Activated CD4-positive, alpha-beta T cell treated with anti-CD3 and anti-CD28 coated beads for 36 hours (primary cell): ENCODE measurements at places on chromosomes 12 and 14. TPM values are rescaled to one million over a fixed set of nuclear protein-coding genes. Genes with fewer than 3 reads are reported as not detected.

GRCh38 chr12:111573476-111573875 lies 25.6 kb downstream of the ATXN2 start:
- peaks cover 14% of the 10 kb centered on the region for H3K4me1 ChIP-seq
- peaks cover 8% of the 10 kb centered on the region for H3K36me3 ChIP-seq
- H3K27me3 ChIP-seq = no peaks in the 10 kb centered on the region
- no peak for DNase-seq
- no peak overlapping the region for H3K27ac ChIP-seq

- no peak for DNase-seq
- H3K4me3 ChIP-seq = no peak overlapping the region
- no peaks in the 10 kb centered on the region for H3K4me1 ChIP-seq
- no peak overlapping the region for H3K27ac ChIP-seq
- H3K27me3 ChIP-seq = peaks cover 6% of the 10 kb centered on the region
Observed at GRCh38 chr14:59698793-59699192, 122.2 kb upstream of the CCDC175 start.

DNA sequence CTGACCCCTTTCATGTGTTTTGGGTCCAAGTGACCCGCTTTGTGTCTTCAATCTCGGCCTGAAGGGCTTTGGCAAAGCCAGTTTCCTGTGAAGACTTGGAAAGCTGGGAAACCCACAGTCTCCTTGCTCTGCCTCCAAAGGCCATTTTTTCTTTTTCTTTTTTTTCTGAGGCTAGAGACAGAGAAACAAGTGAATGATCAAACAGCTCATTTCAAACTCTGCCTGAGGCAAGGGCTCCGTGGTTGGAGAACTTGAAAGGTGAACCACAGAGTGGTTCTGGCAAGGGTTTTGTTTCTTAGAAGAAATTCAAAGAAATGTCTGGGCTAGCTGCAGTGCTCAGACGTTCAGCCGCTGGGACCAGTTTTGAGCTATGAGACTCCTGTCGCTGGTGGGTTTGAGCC lies 62.7 kb downstream of the ERH start:
- H3K36me3 ChIP-seq = no peaks in the 10 kb centered on the region
- H3K27ac ChIP-seq = no peak overlapping the region
- no peaks in the 10 kb centered on the region for H3K4me1 ChIP-seq
- H3K4me3 ChIP-seq = no peak overlapping the region
- no peaks in the 10 kb centered on the region for H3K27me3 ChIP-seq

- H3K36me3 ChIP-seq = no peaks in the 10 kb centered on the region
- H3K27me3 ChIP-seq = peaks cover 31% of the 10 kb centered on the region
- peaks cover 6% of the 10 kb centered on the region for H3K4me1 ChIP-seq
Observed at GRCh38 chr14:60487211-60487610, 1.3 kb upstream of the C14orf39 start.

DNA sequence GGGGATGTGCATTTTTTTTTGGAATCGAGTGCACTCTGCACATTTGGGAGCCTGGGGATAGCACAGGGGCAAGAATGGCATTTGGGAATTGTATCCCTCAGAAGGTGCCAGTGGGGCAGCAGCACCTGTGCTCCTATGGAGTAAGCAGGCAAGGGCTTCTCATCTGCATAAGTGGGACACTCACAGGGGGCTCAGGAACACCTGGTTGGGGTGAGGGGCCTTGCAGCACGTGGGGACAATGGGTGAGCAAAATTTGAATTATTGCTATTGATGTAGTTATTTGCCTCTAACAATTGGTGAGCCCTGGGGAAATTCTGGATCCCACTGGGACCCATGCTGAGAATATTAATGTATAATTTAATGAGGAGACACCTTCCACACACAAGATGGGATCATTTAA lies 274.2 kb downstream of the TTC6 start:
- DNase-seq = no peak
- peaks cover 2% of the 10 kb centered on the region for H3K4me1 ChIP-seq
- no peak overlapping the region for H3K4me3 ChIP-seq

DNA sequence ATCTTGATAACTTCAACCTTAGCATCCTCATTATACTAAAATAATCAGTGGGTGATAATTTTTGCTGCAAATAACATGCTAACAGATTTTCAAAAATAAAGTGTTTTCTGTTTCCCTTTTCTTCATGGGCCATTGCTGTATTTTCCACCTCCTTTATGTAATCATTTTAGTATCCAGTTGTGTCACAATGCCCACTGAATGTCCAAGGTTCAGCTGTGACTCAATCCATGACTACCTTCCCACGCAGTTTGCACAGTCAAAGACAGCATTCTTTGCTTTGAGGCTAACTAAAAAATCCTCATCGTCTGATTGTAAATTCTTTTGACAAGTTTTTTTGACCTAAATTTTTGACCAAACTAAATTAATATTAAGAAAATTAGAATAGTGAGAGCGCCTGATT lies 474.1 kb downstream of the FLRT2 start:
- peak; percentile 12 for DNase-seq
- H3K27me3 ChIP-seq = no peaks in the 10 kb centered on the region
- H3K36me3 ChIP-seq = no peaks in the 10 kb centered on the region
- no peaks in the 10 kb centered on the region for H3K4me1 ChIP-seq
- no peak overlapping the region for H3K27ac ChIP-seq
- no peak overlapping the region for H3K4me3 ChIP-seq

DNA sequence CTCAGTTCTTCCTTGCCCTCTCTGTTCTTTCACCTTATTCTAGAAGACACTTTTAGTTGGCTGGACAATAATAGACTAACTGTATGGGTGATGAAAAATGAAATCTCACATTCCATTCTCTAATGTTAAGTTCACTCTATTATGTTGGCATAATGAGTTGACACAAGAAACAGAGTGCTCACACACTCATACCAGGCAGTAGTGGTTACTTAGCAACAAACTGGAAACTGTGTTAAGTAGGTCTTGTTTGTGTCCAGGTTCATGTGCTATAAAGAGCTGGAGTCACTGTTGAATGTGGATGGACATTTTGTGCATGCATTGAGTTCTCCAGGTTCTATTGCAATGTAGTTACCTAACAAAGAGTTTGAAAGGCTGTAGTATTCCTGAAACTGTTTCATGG lies 16.9 kb upstream of the PPP4R4 start:
- H3K27ac ChIP-seq = no peak overlapping the region
- no peaks in the 10 kb centered on the region for H3K36me3 ChIP-seq
- H3K27me3 ChIP-seq = peaks cover 2% of the 10 kb centered on the region
- DNase-seq = no peak

DNA sequence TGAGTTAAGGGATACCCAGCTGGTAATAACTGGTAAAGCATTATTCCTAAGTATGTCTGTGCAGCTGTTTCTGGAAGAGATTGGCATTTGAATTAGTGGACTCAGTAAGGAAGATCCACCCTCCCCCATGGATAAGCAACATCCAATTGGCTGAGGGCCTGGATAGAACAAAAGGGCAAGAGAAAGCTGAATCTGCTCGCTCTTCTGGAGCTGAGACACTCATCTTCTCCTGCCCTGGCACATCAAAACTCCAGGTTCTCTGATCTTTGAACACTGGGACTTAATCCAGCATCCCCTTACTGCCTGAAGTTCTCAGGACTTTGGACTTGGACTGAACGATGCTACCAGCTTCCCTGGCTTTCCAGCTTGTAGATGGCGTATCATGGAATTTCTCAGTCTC lies 63.1 kb upstream of the CNOT2 start:
- DNase-seq = no peak
- no peaks in the 10 kb centered on the region for H3K4me1 ChIP-seq
- H3K36me3 ChIP-seq = no peaks in the 10 kb centered on the region

- no peak for DNase-seq
- H3K4me1 ChIP-seq = no peaks in the 10 kb centered on the region
- H3K4me3 ChIP-seq = no peak overlapping the region
- H3K36me3 ChIP-seq = no peaks in the 10 kb centered on the region
- H3K27ac ChIP-seq = no peak overlapping the region
Observed at GRCh38 chr12:27838543-27839185, 58.6 kb upstream of the MANSC4 start.

DNA sequence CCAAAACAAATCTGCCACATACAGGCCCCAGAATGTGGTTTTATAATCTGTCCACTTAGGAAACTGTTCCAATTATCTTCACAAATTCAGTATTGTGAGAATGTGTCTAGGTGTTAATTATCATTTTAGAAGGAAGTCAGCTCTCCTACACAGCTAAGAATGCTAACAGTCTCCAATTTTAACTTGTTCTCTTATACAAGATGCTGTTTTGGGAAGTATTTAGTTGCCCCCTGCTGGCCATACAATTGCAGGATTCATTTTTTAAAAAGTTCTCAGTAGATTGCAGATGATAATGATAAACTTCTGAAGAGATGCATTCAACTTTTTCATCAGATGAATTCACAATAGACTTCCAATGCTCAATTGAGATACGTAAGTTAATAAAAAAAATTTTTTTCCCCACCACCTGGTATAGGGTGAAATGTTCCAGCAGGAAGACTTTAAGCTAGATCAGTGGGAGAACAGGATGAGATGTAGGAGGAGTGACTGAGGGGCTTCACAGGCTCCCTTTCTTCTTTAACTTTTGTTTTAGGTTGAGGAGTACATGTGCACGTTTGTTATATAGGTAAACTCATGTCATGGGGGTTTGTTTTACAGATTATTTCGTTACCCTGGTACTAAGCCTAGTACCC lies 27.3 kb upstream of the OSBPL8 start:
- no peak overlapping the region for H3K27ac ChIP-seq
- no peaks in the 10 kb centered on the region for H3K4me1 ChIP-seq

DNA sequence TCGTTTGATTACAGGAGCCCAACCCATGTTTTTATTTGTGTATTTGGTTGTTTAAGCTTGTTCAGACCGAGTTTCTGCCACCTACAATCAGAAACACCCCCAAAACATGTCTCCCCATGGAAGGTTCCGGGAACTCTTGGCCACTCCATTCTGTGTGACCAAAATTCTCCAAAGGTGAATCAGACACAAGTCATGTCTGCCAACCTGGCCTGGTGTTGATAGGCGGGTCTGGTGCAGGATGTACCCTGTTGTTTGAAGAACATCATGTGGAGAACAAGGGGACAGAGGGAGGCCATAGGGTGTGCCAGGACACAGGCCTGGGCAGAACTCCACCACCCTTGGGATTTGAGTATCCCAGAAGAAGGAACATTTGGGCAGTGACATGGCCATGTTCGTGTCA lies 147.1 kb upstream of the MYL2 start:
- peaks cover 11% of the 10 kb centered on the region for H3K4me1 ChIP-seq
- H3K36me3 ChIP-seq = no peaks in the 10 kb centered on the region
- DNase-seq = no peak
- no peaks in the 10 kb centered on the region for H3K27me3 ChIP-seq
- H3K4me3 ChIP-seq = no peak overlapping the region
- no peak overlapping the region for H3K27ac ChIP-seq

DNA sequence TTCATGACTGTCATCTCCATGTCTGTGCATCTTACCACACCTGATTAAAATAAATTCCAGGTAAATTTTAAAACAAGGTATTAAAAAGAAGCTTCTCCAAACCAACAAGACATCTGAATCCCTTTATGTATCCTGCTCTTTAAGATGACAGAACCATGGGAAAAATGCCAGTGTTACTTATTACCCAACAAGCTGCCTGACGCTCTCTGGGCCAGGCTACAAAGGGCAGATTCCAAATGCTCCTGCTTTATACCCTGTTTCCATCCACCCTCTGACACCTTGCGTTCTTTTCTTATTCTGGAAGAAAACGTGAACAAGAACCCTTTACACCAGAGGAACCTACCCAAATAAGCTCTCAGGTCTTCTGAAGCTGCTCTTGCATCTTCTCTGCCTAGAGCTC lies 70.7 kb downstream of the SLC8A3 start:
- no peaks in the 10 kb centered on the region for H3K36me3 ChIP-seq
- peaks cover 12% of the 10 kb centered on the region for H3K27me3 ChIP-seq
- no peaks in the 10 kb centered on the region for H3K4me1 ChIP-seq
- no peak overlapping the region for H3K27ac ChIP-seq
- no peak overlapping the region for H3K4me3 ChIP-seq

DNA sequence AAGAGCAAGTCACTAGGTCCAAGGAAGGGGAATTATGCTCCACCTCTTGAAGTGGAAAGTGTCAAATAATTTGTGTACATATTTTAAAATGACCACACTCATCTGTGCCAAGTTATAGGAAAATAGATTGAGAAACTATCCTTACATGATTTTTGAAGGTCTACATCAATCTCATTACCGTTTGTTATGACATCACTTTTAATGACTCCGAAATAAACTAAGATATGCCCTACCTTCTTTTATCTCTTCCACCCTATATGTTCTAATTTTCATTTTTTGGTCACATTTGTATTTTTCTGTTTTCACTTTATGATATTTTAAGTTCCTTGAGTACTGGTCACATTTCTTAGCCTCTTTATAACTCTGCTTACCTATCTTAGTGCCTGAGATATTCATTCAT lies 3.3 kb upstream of the PSMC6 start:
- H3K36me3 ChIP-seq = peaks cover 10% of the 10 kb centered on the region
- H3K4me1 ChIP-seq = peaks cover 23% of the 10 kb centered on the region
- peak overlapping the region; percentile 49 for H3K27ac ChIP-seq
- H3K4me3 ChIP-seq = no peak overlapping the region
- DNase-seq = no peak

DNA sequence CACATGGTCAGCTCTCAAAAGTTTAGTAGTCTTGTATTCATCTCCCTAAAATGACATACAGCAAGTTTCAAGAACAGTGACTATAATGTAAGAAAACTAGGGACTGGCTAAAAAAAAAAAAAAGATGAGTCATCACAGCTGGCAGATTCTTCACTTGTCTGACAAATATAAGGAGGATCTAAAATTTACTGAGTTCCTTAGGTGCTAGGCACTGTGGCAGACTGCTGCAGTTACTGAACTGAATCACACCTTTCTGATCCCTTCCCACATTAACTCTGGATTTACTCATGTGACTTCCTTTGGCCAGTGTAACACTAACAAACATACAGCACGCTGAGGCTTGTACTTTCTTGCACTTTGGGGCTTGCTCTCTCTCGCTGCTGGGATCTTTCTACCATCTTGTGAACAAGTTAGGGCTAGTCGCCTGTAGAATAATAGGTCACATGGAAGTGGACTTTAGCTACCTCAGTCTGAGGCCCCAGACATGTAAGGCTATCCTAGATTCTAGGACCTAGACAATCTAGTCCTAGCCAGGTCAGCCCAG lies 32.1 kb downstream of the BAZ1A start:
- H3K27me3 ChIP-seq = no peaks in the 10 kb centered on the region
- peaks cover 25% of the 10 kb centered on the region for H3K4me1 ChIP-seq
- H3K4me3 ChIP-seq = no peak overlapping the region
- peaks cover 37% of the 10 kb centered on the region for H3K36me3 ChIP-seq

DNA sequence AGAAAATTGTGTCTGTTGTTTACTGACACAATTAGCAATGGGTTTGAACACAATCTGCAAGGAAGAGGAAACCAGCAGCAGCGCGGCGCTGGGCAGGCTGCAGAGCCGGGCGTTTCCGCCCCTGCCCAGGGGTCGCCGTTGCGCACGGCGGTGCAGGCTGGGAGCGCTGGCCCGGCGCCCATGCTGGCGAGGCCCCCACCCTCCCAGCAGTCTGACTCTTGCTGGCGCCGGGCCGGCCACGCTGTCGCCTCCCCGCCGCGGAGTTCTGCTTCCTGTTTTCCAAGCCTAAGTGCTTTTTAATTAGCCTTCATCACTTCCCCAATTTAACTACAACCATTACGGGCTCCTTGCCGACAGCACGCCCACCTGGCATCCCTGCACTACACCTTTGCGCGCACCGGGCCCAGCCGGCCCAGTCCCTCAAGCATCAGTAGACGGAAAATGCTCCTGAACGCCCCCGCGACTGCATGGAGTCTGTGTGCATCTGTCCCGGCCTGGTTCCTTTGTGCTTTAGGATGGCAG lies 212.1 kb downstream of the GXYLT1 start:
- DNase-seq = peak; percentile 29
- H3K4me3 ChIP-seq = peak overlapping the region; percentile 49
- H3K27ac ChIP-seq = no peak overlapping the region
- H3K36me3 ChIP-seq = no peaks in the 10 kb centered on the region

CATSPERB gene
- total RNA-seq = 0.91 TPM

PRICKLE1 gene
- 0.21 TPM for total RNA-seq

NYNRIN gene
- 0.07 TPM for total RNA-seq

KIF21A gene
- 12.0 TPM for total RNA-seq

DTX1 gene
- total RNA-seq = 12.9 TPM

KLC1 gene
- 97.4 TPM for total RNA-seq
